ENCODE measurements at places on chromosomes 7 and 10. TPM values are rescaled to one million over a fixed set of nuclear protein-coding genes. Genes with fewer than 3 reads are reported as not detected.

DNA sequence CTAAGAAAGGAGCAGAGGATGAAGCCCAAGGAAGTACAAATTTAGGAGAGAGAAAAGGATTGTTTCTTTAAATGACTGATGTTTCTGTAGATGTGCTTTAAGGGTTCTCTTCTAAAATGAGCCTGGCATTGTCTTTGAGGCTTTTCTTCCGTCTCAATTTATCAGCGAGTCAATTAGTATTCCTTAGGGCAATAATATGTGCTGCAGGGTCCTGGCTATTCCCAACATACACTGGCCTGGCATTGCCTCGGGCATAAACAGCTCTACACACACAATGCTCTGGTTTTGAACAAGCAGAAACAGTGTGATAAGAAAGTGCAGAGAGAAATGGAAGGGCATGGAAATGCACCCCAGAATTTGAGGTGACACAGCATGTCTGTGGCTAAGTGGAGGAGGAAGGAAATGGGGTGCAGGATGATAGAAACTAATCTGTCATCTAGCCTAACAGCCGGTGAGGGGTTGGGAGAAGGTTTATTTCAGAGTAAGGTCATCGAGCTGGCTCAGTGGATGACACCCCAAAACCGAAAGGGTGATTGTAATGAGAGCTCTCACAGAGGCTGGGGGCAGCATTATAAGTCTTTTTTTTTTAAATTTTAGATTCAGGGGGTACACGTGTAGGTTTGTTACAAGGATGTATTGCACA is 67.5 kb upstream of the ARHGAP21 start:
- no peak for DNase-seq

DNA sequence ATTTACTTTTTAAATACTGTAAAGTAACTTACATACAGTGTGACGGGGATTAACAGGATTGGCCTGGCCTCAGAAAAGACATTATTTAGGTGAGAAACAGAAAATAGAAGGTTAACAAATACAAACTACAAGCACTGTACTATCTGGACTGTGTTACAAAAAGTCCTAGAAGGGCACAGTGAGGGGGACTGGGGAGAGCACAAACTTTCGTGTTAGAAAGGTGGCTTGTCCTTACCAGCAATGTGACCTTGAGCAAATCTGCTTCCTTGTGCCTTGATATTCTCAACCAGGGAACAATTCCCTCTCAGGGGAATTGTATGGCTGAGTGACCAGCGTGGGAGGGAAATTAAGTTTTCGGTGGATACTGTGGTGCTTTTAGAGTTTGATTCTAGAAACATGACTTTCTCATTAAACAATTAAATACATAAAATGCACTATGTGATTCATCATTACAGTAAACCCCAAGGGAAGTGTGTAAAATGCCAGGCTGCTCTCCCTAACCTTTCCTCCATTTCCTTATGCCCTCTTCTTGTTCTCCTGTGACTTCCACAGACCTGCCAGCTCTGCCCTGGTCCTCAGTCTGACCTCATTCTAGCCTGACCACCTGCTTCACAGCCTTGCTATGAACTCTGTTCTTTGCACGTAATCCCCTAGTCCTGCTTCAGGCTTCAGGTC is 57.7 kb downstream of the OSBPL3 start:
- no peak for DNase-seq

DNA sequence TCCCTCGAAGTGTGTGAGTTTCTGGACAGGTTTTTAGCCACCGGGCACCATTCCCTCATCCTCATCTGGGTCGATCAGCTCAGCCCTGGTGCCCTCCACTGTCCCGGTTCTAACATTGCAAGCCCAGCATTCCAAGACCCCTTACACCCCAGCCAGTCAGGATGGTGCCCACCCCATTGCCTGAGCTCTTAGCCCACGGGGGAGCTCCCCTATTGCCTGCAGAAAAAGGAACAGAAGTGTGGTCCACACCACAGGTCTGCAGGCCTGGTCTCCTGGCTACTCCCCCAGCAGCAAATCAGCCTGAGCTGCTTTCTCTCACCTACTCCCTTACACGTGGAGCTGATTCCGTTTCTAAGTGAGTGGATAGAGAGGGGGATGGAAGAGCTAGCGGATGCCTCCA is 4.8 kb downstream of the CALML5 start:
- no peak for DNase-seq

DNA sequence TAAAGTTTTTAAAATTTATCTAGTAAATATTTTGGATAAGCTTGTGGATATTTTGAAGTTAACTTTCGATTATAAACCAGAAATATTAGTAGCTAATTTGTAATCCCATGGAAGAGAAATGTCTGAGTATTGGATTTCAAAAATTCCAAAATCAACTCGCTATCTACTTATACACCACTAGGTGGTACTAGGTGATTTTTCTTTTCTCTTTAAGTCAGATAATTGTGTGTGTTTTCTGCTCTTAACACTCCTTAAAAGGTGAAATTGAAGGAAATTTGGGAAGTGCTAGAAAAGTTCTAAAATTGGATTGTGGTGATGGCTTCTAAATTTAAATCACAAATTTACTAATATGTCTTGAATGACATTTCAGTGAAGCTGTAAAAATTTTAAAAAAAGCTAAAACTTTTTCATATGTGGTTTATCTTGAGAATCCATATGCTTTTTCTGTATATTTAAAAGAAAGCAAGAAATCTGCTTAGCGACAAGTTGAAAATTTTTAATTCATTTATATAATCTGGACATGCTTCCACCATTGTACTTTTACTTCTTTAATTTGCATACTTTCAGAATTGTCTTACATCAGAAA is 90.2 kb downstream of the IPMK start:
- no peak for DNase-seq

DNA sequence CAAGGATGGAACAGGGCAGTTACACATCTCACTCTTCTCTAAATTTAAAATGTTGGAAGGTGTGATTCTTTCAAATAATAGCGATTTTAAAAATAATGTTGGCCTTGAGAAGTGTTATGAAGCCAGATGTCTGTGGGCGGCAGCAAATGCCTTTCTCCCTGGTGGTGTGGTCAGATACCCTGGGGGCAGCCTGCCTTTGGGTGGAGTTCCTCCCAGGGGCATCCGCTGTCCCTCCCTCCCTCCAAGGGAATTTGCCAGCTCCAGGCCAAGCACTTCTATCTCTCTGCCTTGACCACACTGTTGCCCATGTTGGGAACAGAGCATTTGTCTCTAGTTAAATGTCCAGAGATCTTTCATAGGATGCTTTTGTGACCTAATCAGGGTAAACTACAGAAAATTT is 121.4 kb downstream of the POU6F2 start:
- DNase-seq, result no peak

- no peak for DNase-seq
Observed at GRCh38 chr7:85052056-85052737, 134.7 kb downstream of the SEMA3D start.

DNA sequence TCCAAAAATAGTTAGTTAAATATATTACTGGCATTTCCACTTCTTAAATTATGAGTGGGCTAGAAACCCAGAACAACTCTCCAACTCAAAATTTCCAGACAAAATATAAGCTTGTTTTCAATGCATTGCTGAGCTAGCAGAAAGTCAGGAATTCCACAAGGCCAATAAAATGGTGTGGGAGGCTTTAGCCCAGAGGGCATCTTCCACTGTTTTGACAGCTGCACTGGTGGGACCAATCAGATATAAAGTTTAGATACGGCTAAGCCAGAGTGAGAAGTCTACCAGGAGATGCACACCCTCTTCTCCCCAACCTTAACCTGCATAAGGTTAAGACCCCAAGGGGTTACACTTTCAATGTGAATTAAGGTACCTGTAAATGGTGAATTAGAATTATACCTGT is 76.6 kb downstream of the AMPH start:
- no peak for DNase-seq

DNA sequence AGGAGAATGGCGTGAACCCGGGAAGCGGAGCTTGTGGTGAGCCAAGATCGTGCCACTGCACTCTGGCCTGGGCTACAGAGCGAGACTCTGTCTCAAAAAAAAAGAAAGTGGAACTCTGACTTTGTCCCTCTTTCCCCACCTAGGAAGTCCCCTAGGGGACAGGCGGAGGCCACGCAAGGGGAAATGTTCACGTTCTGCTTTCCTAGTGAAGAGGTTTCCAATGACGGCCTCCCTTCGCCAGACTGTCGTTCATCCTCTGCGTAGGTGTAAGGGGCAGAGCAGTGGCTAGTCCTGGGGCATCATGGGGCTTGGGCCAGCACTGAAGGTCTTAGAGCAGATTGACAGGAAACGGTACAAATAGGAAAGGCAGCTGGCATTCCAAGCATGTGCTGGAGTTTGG is 30.6 kb downstream of the SUFU start:
- no peak for DNase-seq

DNA sequence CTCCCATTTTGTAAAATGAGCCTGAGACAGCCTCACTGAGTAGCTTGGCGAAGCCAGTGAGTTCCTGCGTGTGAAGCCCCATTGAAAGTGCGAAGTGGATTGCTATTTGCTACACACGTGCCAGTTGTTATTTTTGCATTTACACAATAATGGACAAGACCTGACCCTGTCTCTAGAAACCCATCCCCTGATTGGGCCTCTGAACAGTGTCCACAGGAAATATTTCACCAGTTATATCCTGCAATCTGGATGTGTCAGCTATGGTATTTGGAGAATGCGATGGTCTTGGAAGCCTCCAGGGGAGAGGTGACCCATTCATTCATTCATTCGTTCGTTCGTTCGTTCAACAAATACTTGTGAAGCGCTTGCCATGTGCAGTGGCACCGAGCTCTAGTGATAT is 37.1 kb downstream of the COL13A1 start:
- DNase-seq, result no peak

DNA sequence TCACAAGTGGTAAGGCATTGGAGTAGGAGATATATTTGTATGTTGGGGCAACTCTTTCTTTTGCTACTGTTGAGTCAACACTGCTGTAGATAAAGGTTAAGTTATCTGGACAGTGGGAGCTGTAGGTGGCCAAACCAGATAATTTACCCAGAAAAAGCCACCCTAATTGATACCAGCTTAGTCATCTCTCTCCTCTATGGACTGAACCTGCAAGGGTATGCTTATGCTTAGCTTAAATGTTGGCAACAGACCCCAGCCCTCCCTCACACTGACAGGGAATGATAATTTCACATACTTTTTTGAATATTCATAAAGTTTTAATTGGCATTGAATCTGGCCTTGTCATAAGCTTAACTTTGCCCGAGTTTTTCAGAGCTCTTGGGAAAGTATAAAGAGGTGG is 66.3 kb downstream of the CREB5 start:
- no peak for DNase-seq

DNA sequence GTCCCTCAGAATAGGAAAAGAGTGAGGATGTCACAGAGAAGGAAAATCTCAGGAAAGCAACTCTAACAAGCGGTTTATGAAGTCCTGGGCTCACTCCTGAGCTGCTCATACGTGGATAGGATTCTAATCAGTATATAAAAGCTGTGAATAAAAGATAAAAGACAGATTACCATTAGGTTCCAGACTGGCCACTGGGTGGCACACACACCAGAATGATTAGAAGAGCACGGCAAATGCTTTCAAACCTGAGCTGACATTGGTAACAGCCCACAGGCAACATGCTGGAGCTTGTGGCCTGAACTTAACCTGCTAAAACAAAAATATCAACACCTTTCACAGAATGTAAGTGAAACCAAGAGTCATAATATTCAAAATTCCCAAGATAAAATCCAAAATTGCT is 370.8 kb downstream of the GRID1 start:
- no peak for DNase-seq

DNA sequence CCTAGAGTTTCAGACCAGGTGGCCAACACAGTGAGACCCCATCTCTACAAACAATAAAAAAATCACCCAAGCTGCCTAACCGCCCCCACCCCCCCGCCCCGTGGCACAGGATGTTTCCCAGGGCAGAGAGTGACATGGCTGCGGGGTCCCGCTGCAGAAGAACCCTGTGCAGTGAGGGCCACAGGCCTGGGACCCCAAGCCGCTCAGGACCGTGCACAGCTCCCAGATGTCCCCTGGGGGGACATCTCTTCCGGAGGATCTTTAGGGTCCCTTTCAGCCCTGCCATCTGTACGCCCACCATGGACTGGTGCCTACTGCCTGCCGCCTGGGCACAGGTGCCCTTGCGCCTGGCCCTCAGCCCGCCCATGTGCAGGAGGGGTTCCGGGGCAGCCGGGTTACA is 373.6 kb downstream of the DNAJB6 start:
- DNase-seq, result no peak

DNA sequence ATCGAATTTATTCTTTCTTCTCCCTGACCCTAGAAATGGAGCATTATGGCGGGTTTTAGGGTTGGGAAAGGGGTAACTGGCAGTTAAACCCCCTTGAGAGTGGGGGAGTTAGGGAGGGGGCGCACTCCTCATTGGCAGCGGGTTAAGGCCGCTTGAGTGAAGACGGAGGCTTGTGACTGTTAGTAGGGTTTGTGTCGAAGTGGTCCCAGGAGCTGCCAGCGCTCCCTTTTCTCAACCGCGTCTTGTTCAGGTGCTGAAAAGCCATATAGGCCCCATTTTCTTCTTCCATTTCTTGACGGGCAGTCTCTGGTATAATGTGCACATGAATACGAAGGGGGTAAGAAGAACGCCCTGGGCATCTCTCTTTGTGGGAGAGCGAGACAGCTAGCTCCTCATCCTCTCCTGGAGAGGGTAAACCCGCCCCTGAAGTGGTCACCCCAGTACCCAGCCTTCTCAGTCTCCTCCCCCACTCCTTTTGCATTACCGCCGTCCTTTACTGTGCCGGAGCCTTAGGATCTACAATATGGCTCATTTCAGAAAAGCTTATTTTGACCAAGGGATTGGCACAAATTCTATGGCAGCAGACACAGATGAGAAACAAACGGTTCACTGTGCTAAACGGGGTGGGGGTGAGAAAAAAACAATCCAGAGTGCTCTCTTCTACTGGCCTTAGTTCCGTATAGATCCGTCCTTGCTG is 836 bp downstream of the KMT2E start:
- no peak for DNase-seq

DNA sequence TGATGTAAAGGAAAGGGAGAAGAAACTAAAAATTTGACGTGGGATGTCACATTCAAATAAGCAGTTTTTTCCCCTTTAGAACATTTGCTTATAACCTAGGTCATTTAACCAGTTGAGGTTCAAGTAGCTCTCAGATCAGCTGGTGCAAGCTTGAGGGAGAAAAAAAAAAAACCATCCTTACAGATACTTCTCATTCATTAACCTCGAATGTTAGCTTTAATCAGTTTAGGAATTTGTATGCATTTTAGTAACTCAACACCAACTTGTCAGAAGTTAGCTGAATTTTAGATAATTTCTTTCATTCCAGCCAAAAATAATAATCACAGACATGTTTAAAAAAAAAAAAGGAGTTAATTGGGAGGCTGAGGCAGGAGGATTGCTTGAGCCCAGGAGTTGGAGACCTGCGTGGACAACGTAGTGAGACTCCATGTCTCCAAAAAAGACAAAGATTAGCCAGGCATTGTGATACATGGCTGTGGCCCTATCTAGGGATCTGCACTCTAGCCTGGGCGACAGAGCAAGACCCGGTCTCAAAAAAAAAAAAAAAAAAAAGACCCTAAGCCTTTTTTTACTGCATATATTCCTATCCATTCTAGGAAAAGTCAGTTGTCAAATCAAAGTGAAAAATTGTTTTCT is 46.2 kb downstream of the BMPR1A start:
- no peak for DNase-seq

MYL10 gene
- not detected for total RNA-seq

IFIT1 gene
- 13.7 TPM for total RNA-seq

COL26A1 gene
- total RNA-seq, result not detected

OR2A42 gene
- not detected for total RNA-seq

PURB gene
- 32.1 TPM for total RNA-seq

GIMAP8 gene
- total RNA-seq, result 42.9 TPM

SGCE gene
- 130 TPM for total RNA-seq

FFAR4 gene
- total RNA-seq, result 3.2 TPM

Data from omental fat pad (tissue), 4 donors.